ENCODE measurements at places on chromosomes 3 and 15.
A peak's percentile ranks its signal among the peaks of the same experiment; 100 is the strongest.

DNA sequence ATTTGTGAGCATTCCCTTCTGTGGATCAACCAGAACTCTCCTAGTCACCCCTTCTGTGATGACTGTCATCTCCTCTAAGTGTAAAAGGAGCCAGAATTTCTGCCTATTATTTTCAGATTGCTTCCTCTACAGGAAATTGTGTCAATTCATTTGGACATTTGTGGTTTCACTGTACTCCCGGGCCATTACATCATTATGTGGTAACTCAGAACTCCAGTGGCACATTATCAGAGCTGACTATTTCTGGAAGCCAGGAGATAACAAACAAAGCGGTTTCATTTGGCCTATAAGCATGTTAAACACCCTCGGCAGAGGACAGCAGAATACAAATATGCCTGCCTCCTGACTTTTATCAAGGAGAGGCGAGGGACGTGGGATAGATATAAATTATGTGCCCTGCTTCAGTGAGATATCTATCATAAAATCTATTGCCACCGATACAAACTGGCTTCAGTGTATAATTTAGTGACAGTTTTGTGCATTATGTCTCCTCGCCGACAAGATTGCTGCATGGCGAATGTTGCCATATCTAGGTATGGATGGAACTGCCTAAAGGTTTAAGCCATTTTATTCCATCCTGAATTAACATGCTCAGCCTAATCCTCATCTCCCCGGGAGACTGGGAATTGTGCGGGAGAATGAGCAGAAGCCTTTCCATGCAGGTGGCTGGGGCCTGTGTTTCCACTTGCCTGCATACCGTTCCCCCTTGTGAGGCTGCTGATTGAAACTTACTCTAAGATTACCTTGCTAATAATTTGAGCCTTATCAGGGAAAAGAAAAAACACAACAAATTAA, 193.4 kb upstream of the SEMA6D start:
- peak; percentile 36 for DNase-seq

DNA sequence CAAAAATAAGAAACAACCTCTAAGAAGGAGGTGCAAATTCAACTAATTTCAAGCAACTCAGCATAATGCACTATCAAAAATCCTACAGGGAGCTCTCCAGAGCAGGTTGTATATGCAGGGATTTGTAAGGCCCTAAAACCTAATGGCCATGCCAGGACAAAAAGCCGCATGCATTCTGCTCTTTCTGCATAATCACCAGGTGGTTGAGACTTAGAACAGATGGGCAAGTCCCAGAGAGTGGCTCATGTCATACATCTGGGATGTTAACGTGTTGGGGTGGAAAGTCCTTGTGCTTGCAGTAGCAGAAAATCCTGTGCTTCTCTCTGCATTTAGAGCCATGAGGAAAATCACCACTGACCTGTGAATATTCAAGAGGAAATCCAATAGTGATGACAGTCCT, 1002.9 kb downstream of the AGBL1 start:
- no peak for DNase-seq

GRCh38 chr3:31462050-31462569, 70.6 kb upstream of the STT3B start:
- DNase-seq = no peak

DNA sequence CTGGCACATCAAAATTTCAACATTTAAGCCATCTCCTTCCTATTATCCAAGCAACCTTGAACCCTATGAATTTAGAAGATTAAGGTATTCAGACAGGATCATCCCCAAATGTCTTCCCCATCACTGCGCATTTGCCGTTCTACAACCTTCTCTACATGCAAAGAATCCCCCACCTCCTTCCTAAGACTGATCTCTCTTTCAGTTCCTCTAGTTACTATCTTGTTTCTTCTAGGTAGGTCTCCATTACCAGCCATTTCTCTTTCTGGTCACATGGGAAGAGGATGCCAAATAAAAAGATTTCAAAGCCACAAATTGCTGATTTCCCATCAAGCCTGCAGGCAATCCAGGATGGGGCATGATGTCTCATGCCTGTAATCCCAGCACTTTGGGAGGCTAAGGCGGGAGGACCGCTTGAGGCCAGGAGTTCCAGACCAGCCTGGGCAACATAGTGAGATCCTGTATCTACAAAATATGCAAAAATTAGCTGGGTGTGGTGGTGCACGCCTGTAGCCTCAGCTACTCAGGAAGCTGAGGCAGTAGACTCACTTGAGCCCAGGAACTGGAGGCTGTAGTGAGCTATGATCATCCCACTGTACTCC, 29.7 kb upstream of the MTMR10 start:
- no peak for DNase-seq

GRCh38 chr15:48719668-48720067, 74.2 kb upstream of the FBN1 start:
- DNase-seq = no peak

DNA sequence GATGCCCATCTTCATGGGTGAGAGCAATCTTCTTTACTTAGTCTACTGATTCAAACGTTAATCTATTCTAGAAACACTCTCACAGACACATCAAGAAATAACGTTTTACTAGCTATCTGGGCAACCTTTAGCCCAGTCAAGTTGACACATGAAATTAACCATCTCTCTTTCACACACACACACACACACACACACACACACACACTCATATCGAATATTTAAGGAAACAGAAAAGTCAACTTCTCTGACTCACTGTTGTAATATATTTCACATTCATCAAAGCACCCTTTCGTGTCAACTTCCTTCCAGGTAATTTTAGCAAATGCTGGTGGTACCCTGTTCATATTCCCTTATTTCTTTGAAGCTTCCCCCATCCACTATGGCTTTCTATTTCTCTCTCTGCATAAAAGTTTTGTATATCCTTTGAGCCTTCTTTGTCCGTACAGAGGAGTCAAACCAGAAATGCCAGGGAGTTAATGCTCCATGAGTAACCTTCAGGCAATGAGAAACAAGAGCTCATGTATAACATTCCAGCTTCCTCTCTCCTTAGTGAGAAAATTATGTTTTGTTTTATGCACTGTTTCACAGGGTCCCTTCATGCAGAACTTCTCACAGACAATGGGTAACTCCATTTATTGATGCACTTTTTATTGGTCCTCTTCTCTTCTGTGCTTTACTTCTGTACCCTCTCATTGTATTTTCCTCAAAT, 335.5 kb upstream of the CBLB start:
- no peak for DNase-seq

DNA sequence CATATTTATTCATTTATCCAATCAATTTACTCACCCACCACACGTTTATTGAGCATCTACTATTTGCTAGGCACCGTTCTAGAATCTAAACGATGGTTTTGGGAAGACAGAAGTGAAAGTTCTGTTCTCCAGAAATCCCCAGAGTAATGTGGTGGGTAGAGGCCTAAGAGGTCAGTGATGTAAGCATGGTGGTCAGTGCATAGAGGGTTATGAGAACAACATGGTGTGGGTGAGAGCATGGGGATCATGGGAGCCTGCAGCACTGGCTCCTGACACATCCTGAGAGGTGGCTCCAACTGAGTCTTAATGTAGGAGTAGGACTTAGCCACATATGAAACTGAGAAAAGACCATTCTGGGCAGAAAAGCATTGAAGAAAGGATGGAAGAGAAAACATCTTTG, 85.3 kb upstream of the TNFAIP8L3 start:
- DNase-seq = no peak

- DNase-seq = peak; percentile 12
These were observed 943.8 kb downstream of the VGLL3 start for GRCh38 chr3:86047161-86047560.

DNA sequence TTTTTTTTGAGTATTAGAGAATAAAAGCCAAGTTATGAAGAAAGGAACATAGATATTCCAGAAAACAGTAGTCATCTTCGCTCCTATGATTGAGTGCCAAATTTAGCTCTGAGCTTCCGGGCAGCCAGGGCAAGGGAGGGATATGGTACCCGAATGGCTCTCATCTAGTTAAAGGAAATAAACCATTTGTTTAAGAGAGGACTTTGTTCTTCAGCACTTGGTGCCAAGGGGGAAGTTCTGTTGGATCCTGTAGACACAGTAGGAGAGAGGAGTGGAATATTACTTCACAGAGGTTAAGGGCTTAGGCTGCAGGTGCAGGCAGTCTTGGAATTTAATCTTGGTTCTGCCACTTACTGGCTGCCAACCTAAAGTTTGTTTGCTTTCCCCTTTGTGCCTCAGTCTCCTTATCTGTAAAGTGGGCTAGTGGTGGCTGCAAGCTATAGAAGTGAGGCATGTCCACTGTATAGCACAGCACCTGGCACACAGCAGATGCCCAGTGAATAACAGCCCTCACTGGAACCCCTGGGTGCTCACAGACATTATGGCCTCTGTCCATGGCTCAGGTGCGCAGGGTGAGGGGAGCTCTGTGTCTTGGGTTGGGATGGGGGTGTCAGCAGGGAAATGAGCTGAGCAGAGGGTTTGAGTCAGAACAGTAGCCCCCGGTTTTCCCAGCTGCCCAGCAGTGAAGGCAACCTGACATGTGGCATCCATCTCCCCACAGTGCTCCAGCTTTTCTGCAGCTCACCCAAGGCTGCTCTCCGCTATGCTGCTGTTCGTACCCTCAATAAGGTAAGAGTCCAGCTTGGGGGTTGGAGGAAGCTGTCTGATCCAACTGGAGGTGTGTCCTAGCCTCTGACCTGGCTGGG, 10.4 kb downstream of the COPG1 start:
- DNase-seq = no peak

DNA sequence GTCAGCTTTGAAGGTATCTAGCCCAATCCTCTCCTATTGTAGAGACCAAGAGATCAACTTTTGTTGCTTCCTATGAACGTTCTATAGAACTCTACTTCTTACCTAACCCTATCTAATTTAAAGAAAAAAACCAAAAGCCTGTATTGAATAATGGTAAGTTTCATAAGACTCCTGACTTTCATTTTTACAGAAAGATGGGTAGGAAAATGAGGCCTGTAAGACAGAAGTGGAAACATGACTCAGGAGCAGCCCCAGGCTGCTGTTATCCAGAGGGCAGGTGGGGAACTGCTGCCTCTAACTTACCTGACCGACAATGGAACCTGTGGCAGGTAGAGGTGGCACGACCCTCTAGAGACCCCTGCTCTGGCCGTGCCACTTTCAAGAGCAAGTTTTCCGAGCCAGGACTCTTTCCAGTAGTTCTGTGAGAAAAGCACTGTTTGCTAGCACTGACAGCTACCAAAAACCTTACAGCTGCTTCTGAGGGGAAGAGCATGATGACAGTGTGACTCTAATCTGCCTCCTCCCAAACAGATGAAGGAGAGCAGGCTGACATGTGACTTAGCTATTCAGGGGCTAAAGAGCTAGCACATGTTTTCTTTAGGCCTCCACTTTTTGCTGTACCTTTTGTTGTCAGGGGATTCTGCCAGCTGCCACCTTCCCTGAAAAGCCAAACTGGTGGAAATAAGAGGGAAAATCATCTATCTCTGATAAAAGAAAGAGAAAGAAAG, 17.5 kb downstream of the POPDC2 start:
- DNase-seq = no peak

DNA sequence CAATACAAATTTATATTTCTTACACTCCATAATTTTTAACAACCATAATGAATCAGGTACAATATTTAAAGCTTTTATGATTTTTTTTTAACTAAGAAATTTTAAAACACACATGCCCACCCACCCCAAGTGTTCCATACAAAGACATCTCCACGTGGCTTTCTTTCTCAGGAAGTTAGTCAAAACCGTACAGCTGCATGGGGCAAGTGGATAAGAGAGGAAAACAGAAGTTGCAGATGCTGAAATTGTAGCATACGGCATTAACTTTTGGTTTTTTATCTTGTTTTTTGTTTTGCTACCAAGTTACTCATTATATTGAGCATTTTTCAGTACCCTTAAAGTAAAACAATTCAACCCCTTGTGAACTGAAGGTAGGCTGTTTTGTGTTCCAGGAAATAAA, 14.8 kb downstream of the GNB4 start:
- no peak for DNase-seq

DNA sequence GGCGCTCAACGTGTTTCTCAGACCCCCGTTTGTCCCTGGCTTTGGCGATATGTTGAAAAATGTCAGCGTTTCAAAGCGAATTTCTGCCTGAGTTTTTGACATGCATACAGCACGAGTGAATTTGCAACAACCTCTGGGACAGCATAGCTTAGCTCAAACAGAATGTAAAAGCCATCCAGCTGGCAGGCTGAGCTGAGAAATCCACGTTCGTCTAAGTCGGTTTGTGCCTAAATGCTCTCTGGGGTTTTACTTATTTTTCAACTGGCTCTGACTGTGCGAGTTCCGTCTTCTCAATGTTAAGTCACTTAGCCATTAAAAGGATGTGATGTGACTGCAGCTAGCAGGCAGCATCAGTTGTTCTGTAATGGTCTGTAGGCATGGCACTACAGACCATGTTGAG, 243.5 kb upstream of the SLCO3A1 start:
- DNase-seq = no peak

GRCh38 chr3:9817436-9817835, 7.4 kb downstream of the TTLL3 start:
- DNase-seq = no peak

DNA sequence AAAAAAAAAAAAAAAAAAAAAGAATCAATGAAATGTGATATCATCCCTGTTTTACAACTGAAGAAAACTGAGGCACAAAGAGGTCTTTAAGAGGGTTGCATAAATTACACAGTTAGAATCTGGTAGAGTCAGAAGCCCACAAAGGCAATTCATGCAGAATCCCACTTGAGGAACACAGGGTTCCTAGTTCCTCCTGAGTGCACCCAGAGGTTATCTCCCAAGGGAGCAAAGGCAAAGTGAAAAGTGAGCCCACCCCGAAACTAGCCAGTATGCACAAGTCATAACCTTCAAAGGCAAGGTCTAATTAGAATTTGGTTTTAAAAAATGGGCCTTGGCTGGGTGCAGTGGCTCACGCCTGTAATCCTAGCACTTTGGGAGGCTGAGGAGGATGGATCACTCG, 37.8 kb downstream of the AP3S2 start:
- DNase-seq = no peak

DNA sequence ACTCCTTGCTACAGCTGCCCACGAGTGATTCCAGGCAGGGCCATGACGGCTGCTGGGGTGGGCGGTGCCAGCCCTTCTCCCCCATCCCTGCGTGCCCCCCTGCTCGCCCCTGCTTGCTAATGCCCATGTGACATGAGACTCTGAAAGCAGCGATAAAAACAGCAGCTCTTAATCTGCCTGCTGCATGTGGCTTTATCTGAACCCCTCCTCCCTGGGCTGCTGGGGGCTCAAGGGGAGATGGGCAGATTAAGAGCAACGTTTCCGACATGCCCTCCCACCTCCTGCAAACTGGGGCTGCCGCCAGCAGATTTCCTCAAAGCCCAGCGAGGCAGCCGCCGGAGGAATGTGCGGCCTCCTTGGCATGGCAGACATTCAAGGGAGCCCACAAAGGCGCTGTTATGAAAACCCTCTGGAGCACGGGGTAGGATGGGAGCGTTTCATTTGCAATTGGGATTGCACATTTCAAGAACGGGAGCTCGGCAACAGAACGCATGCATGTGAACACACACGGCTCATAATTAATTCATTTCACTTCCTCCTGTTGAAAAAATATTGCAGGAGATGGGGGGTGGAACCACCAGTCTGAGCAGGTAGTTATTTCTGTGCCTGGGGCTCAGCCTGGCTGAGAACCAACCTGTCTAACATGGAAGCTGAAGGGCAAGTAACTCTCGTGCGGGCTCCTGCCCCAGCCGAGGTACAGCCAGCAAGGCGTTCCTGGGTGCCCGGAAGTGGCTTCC, 504.2 kb upstream of the PROK2 start:
- no peak for DNase-seq

- no peak for DNase-seq
These were observed 237.0 kb upstream of the LRTM1 start for GRCh38 chr3:55164876-55165275.

Measured in DMS153 (cell line).